Cardiac muscle cell (in vitro differentiated cells and primary cell): ENCODE measurements at places on chromosomes 3 and 15. TPM values are rescaled to one million over a fixed set of nuclear protein-coding genes. Genes with fewer than 3 reads are reported as not detected.
A peak's percentile ranks its signal among the peaks of the same experiment; 100 is the strongest.

- DNase-seq, result no peak
- no peaks in the 10 kb centered on the region for H3K27me3 ChIP-seq
- H3K4me3 ChIP-seq, result no peak overlapping the region
- no peak overlapping the region for H3K27ac ChIP-seq
- H3K4me1 ChIP-seq, result peaks cover 7% of the 10 kb centered on the region
- H3K36me3 ChIP-seq, result no peaks in the 10 kb centered on the region
Observed at GRCh38 chr15:90659481-90659880, 57.7 kb upstream of the BLM start.

GRCh38 chr3:14277557-14277956, 98.9 kb downstream of the LSM3 start:
- no peak overlapping the region for H3K4me3 ChIP-seq
- no peak overlapping the region for H3K27ac ChIP-seq
- no peak for DNase-seq
- no peaks in the 10 kb centered on the region for H3K27me3 ChIP-seq
- no peaks in the 10 kb centered on the region for H3K36me3 ChIP-seq
- H3K4me1 ChIP-seq, result peaks cover 4% of the 10 kb centered on the region

- no peak overlapping the region for H3K27ac ChIP-seq
- no peaks in the 10 kb centered on the region for H3K36me3 ChIP-seq
- no peaks in the 10 kb centered on the region for H3K4me1 ChIP-seq
- H3K4me3 ChIP-seq, result no peak overlapping the region
- H3K27me3 ChIP-seq, result no peaks in the 10 kb centered on the region
Observed at GRCh38 chr3:24476871-24477656, 17.6 kb downstream of the THRB start.

- DNase-seq, result no peak
- H3K27ac ChIP-seq, result no peak overlapping the region
- H3K4me3 ChIP-seq, result no peak overlapping the region
- H3K27me3 ChIP-seq, result peaks cover 26% of the 10 kb centered on the region
- no peaks in the 10 kb centered on the region for H3K4me1 ChIP-seq
- no peaks in the 10 kb centered on the region for H3K36me3 ChIP-seq
Observed at GRCh38 chr3:24498391-24498790, 3.7 kb upstream of the THRB start.

DNA sequence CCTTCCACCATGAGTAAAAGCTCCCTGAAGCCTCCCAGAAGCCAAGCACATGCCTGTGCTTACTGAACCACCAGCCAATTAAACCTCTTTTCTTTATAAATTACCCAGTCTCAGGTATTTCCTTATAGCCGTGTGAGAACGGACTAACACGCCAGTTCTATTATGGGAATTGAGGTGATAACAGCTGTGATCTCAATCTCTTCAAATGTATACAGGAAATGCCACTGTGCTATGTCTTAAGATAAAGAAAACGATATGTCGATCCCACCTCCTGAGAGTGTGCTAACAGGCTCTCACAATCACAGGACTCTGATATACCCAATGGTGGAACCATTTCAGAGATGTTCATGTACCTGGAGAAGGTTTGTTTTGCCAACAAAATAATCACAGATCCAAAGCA, 26.2 kb downstream of the CHSY1 start:
- peaks cover 16% of the 10 kb centered on the region for H3K4me1 ChIP-seq
- peak overlapping the region; percentile 2 for H3K27ac ChIP-seq
- no peak overlapping the region for H3K4me3 ChIP-seq
- H3K36me3 ChIP-seq, result no peaks in the 10 kb centered on the region
- no peaks in the 10 kb centered on the region for H3K27me3 ChIP-seq

GRCh38 chr3:58658508-58658907, 8.1 kb downstream of the FAM3D start:
- no peaks in the 10 kb centered on the region for H3K36me3 ChIP-seq
- peaks cover 6% of the 10 kb centered on the region for H3K27me3 ChIP-seq
- H3K27ac ChIP-seq, result no peak overlapping the region
- H3K4me3 ChIP-seq, result no peak overlapping the region
- no peaks in the 10 kb centered on the region for H3K4me1 ChIP-seq
- DNase-seq, result no peak

- H3K27me3 ChIP-seq, result no peaks in the 10 kb centered on the region
- no peak for DNase-seq
- no peak overlapping the region for H3K4me3 ChIP-seq
- no peaks in the 10 kb centered on the region for H3K4me1 ChIP-seq
Observed at GRCh38 chr3:120341658-120342346, 7.4 kb downstream of the LRRC58 start.

DNA sequence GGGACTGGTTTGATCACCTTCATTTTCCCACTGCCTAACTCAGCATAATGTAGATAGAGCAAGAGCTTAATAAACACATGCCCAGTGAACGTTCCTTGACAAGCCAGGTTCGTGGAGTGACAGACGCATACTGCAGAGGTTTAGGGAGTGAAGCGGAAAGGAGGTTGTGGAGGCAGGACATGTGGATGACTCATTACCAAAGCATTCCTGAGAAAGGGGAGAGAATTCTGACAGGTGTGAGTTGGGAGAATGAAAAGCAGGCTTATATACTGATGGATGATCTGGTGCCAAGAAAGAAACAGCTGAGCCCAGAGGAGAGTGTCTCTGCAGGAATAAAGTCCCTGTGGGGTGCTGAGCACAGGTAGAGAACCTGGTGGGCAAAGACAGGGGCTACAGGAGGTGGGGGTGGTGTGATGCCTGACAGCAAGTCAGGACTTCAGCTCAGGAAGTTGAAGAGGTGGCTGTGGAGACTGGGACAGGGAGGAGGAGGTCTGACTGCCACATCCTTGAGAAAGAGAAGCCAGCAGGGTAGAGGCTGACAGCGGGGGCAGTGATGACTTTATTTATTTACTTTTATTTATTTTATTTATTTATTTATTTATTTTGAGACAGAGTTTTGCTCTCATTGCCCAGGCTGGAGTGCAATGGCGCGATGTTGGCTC, 2.4 kb upstream of the RPL29 start:
- peaks cover 12% of the 10 kb centered on the region for H3K4me1 ChIP-seq
- peaks cover 9% of the 10 kb centered on the region for H3K36me3 ChIP-seq
- no peak overlapping the region for H3K4me3 ChIP-seq
- no peaks in the 10 kb centered on the region for H3K27me3 ChIP-seq
- H3K27ac ChIP-seq, result peak overlapping the region; percentile 34
- no peak for DNase-seq

The NME9 gene
- polyA plus RNA-seq, result 2.9 and 4.9 TPM in 2 replicates

The HTR3E gene
- polyA plus RNA-seq, result 0.15 TPM in 1 of 2 replicates, not detected in the other

The PRRT3 gene
- polyA plus RNA-seq, result 13.6 TPM in 2 replicates

The MYLK gene
- 5.8 TPM in 2 replicates for polyA plus RNA-seq

The MYL3 gene
- 2,590 and 3,027 TPM in 2 replicates for polyA plus RNA-seq
